ENCODE measurements at places on chromosomes 16 and 17.

DNA sequence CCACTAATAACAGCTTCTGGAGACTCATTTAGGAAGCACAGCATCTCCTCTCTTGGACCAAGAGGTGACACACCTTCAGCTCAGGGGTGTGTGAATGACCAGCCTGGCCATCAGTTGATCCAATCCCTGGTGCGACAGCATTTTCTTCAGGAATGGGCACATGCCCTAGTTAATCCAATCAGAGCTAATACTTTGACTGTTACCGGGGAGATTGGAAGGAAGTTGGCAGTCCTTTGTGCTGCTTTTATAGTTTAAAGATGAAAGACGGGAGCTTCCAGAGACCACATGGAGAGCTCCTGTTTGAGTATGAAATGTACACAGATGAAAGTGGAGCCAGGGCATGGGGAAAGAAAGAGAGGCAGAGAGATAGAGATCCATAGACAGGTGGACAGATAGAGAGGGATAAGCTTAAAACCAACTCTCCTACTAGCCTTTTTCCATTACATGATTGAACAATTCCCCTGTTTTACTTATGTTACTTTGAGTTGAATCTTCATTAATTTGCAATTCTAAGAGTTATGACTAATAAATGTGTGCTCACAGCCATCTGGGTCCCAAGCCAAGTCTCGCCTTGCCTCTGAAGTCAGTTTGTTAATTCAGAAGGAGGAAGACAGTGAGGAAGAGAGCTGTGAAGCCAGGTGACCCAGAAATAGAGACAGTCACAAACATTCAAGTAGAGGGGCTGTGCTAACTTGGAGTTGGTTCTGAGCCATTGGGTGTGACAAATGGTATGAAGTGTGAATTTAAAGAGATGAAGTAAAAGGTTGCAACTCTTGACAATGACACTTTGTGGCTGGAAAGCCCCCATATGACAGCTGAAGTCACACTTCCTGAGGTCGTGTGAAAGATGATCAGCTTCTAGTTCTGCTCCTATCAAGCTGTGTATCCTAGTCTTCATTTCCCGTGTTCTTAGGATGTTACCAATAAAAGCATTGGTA lies 120.0 kb upstream of the GOT2 start:
- DNase-seq, result no peak

DNA sequence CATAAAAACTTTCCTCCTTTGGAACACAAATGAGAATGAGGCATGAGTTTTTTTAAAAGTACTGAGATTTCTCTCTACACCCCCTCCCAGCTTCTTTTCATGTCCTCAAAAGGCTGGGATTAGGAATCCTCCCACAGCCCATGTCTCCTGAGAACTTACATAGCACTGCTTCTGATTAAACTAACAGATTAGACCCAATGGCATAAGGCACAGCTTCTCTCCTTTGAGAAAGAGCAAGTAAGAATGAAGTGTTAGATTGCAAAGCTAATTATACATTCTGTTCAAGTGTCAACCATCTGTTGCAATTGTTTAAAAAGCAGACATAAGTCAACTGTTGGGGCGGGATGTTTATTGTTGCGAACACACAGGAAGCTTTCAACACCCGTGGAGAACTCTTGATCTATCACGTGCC lies 715.1 kb downstream of the CDH11 start:
- DNase-seq, result no peak

GRCh38 chr17:41785091-41785858 lies 1.2 kb downstream of the JUP start:
- DNase-seq, result no peak

- DNase-seq, result no peak
These were observed 14.6 kb upstream of the SLC38A7 start for GRCh38 chr16:58699151-58699550.

- no peak for DNase-seq
These were observed 1.5 kb downstream of the CD68 start for GRCh38 chr17:7580604-7581575.

GRCh38 chr16:80277182-80277581 lies 263.6 kb upstream of the DYNLRB2 start:
- DNase-seq, result no peak

GRCh38 chr16:77172951-77173350 lies 18.0 kb upstream of the MON1B start:
- no peak for DNase-seq
